ENCODE measurements at places on chromosomes 6 and 20.

DNA sequence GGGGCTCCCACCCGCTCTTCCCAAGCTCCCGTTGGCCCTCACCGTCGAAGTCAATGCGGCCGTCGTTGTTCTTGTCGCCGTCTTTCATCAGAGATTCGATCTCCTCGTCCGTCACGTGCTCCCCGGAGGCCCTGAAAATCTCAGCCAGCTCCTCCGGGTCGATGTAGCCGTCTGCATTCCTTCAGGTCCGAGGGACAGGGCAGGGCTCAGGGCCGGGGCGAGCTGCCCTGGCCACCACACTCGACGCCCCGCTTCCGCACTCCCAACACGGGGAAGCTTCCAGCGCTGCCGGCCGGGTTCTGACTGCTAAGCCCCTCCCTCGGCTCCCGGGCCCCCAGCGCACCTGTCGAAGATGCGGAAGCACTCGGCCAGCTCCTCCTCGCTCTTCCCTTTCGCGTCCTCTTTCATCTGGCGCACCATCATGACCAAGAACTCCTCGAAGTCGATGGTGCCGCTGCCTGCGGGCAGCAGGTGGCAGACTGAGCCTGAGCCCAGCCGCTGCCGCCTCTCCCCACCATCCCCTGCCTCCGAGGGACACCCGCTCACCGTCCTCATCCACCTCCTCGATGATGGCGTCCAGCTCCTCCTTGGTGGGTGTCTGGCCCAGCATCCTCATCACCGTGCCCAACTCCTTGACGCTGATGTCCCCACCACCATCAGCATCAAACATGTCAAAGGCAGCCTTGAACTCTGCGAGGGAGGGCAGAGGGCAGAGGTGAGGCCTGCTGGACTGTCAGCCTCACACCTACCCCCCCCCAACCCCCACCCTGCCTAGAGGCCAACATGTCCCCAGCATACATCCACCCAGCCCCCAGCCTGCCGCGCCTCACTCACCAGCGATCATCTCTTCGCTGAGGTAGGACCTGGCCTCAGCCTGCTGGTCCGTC lies 2.9 kb downstream of the TNNC2 start:
- H3K4me1 ChIP-seq: peaks cover 4% of the 10 kb centered on the region
- no peak overlapping the region for H3K27ac ChIP-seq
- no peaks in the 10 kb centered on the region for H3K27me3 ChIP-seq
- H3K36me3 ChIP-seq: no peaks in the 10 kb centered on the region
- no peak overlapping the region for H3K4me3 ChIP-seq

GRCh38 chr6:111837641-111838500 lies 35.4 kb downstream of the FYN start:
- no peaks in the 10 kb centered on the region for H3K27me3 ChIP-seq
- H3K36me3 ChIP-seq: no peaks in the 10 kb centered on the region
- peaks cover 15% of the 10 kb centered on the region for H3K4me1 ChIP-seq
- DNase-seq: no peak
- no peak overlapping the region for H3K4me3 ChIP-seq

DNA sequence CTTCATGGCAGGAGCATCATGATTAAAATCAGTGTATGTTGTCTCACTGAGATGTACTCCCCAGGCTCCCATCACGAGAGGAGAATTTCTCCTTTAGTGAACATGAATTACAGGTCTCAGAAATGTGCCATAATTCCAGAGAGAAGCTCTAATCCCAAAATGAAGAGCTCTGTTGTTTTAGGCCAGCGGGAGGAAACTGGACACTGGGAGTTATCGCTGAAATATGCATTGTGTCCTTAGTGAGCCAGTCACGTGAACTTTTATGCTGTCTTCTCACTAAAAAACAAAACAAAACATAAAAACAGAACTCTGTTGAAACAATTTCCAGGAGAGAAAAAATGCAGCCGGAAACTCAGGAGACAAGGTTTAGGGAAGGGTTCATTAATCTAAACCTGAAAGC lies 315.7 kb upstream of the NT5E start:
- H3K27me3 ChIP-seq: no peaks in the 10 kb centered on the region
- DNase-seq: no peak
- no peak overlapping the region for H3K27ac ChIP-seq
- peaks cover 15% of the 10 kb centered on the region for H3K4me1 ChIP-seq
- no peaks in the 10 kb centered on the region for H3K36me3 ChIP-seq

DNA sequence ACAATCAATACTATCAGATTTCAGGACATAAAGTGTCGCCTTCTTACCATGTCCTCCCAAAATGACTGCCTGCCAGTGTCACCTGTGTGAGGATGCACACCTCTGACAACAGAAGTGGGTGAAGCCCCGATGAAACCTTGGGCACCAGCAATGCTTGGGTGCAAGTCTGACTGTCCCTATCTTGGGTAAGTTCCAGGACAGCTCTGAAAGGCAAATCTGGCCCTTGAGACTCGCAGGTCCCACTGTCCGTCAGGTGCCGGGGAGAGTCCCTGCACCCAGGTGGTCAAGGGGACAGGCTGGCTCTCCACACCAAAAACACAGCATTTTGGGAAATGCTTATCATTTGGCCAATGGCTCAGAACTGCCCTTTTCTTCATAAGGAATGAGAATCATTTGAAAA lies 43.3 kb downstream of the EZR start:
- peaks cover 19% of the 10 kb centered on the region for H3K4me1 ChIP-seq
- DNase-seq: no peak
- peaks cover 10% of the 10 kb centered on the region for H3K36me3 ChIP-seq
- H3K4me3 ChIP-seq: no peak overlapping the region
- H3K27me3 ChIP-seq: no peaks in the 10 kb centered on the region

GRCh38 chr6:16257999-16258708 lies 19.8 kb downstream of the GMPR start:
- H3K4me1 ChIP-seq: no peaks in the 10 kb centered on the region
- no peaks in the 10 kb centered on the region for H3K27me3 ChIP-seq
- no peak for DNase-seq
- no peak overlapping the region for H3K27ac ChIP-seq

Data from hepatocyte (in vitro differentiated cells).